ENCODE measurements at places on chromosomes 5 and 9.

DNA sequence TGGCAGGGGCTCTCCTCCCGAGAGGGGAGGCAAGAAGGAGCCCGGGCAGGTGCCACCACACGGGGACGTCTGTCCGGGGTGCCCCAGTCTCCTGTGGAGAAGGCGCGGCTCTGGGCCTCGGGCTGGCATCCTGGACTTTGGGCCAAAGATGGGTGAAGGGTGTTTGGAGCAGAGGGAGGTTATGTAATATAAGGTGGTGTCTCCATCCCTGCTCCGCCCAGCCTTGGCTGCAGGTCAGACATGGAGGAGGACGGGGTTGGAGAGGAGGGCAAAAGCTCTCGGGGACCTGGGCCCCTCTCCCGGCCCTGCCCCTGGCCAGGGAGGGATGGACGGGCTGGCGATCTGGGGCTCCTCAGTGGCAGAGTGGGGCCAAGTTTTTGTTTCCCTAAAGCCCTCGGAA, 1.2 kb upstream of the SOHLH1 start:
- no peak for DNase-seq

DNA sequence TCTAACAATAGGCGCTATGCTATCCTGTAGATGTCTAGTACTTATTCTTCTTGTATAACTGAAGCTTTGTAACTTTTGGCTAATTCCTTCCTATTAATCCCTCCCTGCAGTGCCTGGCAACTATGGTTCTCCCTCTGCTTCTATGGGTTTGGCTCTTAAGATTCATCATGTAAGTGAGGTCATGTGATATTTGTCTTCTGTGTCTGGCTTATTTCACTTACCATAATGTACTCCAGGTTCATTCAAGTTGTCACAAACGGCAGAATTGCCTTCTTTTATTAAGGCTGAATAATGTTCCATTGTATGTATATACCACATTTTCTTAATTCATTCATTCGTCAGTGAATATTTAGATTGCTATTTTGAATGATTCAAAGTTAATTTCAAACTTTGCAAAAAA, 149.9 kb upstream of the GAS1 start:
- DNase-seq = no peak

- DNase-seq = no peak
Observed at GRCh38 chr9:110601098-110601497, 21.6 kb upstream of the SVEP1 start.

DNA sequence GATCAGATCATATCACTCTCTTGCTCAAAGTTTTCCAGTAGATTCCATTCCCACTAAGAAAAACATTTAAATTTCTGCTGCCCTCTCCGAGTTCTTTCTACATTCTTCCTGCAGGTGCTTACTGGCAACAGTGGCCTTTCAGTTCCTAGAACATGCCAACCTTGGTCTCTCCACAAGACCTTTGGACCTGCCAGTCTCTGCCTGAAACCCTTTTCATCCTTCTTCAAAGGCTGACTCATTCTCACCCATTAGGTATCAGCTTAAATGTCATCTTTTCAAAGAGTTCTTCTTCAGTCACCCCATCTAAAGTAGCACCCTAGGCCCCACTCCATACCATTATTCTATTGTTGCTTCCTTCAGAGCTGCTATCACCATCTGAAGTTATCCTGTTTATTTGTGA, 21.8 kb downstream of the PPIC start:
- no peak for DNase-seq

GRCh38 chr5:177325868-177326381, 14.2 kb upstream of the MXD3 start:
- DNase-seq = no peak

GRCh38 chr5:40594811-40595210, 84.9 kb upstream of the PTGER4 start:
- no peak for DNase-seq

Measured in activated CD4-positive, alpha-beta T cell treated with anti-CD3 and anti-CD28 coated beads for 48 hours (primary cell).